ENCODE measurements at places on chromosomes 7 and 10. TPM values are rescaled to one million over a fixed set of nuclear protein-coding genes. Genes with fewer than 3 reads are reported as not detected.

The GJC3 gene
- total RNA-seq = not detected

The COMMD3 gene
- 53.1 TPM for total RNA-seq

The RINT1 gene
- total RNA-seq = 15.8 TPM

The ZNF425 gene
- total RNA-seq = 1.0 TPM

The VAX1 gene
- not detected for total RNA-seq

The FXYD4 gene
- not detected for total RNA-seq

The DENND2A gene
- total RNA-seq = 4.3 TPM

The GIMAP6 gene
- not detected for total RNA-seq

The PRKAR2B gene
- 2.5 TPM for total RNA-seq
